Stimulated activated CD4-positive, alpha-beta T cell treated with anti-CD3 and anti-CD28 coated beads, TNF-alpha, amount 100 ng/mL, for 48 hours (primary cell): ENCODE measurements at places on chromosomes 12 and 14.

DNA sequence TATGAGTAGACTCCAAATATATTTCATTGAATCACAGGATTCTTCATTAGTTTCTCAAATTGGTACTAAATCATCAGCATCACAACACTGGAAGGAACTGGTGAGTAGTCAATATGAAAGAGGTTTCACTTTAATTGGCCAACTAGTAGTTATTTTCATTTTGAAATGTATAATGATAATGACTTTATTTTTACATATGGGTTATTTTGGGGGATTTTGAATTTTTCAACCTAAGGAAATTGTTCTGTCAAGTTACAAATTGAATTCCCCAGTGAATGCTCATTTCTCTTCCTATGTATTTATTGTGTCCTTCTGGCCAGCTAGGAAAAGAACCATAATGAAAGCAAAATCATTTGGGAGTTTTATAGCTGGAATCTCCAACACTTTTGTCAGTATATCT lies 174.2 kb upstream of the ATP2B1 start:
- no peak for DNase-seq

GRCh38 chr12:119770146-119770545 lies 102.2 kb downstream of the PRKAB1 start:
- no peak for DNase-seq

GRCh38 chr14:65433157-65433556 lies 20.6 kb downstream of the FUT8 start:
- DNase-seq: no peak

GRCh38 chr12:126069549-126070165 lies 1004.4 kb downstream of the AACS start:
- peak; percentile 34 for DNase-seq

DNA sequence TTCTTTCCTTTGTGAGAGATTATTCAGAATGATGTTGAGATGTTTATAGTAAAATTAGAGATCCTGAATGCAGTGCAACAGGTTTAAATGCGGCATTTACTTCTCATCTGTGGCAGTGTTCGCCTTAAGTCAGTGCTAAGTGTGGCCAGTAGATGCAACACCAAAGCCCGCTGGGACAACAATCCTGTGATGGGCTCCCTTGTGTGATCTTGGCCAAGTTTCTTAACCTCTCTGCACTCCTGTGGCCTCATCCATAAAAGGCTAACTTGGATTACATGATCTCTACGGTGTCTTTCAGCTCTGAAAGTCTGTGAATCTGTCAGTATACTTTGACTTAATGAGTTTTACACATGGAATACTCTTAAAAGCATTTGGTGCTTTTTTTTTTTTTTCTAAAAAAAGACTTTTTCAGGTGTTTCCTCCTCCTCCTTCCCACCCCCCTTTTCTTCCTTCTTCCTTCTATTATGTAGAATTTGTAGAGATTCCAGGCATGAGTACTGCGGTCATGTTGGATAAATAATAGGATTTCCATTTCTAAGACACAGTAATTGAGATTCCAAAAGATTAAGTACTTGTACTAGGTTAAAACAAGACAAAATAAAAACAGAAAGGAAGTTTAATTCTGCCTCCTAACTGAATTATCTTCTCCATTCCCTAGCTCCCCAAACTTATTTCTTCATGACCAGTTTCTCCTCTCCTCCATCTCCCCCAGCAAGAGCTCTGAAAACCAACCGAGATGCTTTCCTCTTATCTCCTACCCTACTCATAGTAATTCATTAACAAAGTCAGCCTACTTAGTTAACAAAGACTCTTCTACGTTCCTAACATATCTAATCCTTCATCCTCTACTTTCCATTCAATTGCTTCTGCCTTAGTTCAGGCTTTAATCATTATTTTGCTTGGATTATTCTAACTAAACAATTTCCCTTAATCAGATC lies 42.2 kb upstream of the NAV3 start:
- no peak for DNase-seq

DNA sequence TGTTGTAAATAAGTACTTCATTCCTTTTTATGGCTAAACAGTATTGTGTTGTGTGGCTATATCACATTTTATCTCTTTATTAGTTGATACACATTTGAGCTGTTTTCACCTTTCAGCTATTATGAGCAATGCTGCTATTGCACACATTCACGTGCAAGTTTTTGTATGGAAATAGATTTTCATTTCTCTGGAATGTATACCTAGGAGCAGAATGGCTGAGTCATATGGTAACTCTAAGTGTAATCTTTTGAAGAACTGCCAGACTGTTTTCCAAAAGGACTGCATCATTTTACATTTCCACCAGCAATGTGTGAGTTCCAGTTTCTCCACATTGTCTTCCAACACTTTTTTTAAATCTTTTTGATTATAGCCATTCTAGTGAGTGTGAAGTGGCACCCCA lies 134.0 kb downstream of the SRGAP1 start:
- DNase-seq: no peak

GRCh38 chr12:116071555-116072230 lies 205.8 kb downstream of the MED13L start:
- DNase-seq: no peak

GRCh38 chr14:55294603-55295002 lies 23.4 kb downstream of the FBXO34 start:
- DNase-seq: no peak

GRCh38 chr12:54140588-54141388 lies 48.0 kb downstream of the SMUG1 start:
- no peak for DNase-seq

DNA sequence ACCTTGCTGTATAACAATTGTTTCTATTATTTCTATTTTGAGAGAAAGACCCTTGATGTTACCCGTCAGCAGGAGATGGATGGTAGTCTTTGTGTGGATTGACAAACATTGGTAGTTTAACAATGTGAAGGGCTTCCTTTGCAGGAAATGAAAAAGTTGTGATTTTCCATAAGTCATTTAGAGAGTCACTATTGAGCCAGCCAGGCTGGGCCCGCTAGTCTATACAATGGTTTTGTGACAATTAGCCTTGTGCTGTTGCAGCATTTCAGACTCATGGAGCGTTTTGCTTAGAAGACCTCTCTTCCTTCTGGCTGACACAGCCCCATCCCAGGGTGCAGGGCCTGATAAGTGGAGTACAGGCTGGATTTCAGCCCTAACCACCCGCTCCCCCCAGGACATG lies 18.3 kb upstream of the SLC38A2 start:
- no peak for DNase-seq

- DNase-seq: no peak
Measured at GRCh38 chr12:26088998-26089397, 35.8 kb downstream of the BHLHE41 start.

DNA sequence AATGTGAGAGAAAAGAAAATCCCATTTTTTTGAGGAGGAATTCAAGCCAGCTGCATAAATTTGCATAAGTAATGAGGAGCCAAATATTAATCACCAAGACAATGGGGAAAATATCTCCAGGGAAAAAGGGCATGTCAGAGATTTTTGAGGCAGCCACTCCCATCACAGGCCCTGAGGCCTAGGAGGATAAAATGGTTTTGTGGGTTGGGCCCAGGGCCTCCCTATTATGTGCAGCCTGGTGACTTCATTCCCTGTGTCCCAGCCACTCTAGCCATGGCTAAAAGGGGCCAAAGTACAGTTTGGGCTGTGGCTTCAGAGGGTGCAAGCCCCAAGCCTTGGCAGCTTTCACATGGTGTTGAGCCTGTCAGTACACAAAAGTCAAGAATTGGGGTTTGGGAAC lies 1051.0 kb upstream of the FOXG1 start:
- DNase-seq: no peak

DNA sequence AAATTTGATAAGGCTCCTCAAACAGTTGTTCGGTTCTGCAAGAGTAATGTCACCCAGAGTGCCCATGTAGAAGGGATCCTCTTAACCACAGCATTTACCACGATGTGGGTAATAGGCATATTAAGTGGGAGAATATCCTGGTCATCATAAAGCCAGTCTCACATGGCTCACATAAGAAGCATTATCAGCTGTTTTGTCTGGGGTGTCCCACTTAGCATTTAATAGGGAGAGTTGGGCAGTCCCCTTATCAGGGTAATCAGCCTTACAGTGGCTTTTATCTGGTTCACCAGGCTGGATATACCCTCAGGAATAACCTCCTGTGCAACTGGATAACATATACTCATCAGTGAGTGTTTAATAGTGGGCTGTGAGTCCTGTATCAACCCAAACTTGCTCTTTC lies 12.9 kb upstream of the TMEM263 start:
- no peak for DNase-seq

- DNase-seq: no peak
Measured at GRCh38 chr12:130813949-130814348, 25.1 kb downstream of the STX2 start.

- DNase-seq: no peak
Measured at GRCh38 chr14:41235466-41235865, 371.2 kb upstream of the LRFN5 start.

GRCh38 chr12:131783915-131784541 lies 44.2 kb upstream of the MMP17 start:
- no peak for DNase-seq

- DNase-seq: no peak
Measured at GRCh38 chr14:36204461-36205073, 28.0 kb upstream of the PTCSC3 start.

DNA sequence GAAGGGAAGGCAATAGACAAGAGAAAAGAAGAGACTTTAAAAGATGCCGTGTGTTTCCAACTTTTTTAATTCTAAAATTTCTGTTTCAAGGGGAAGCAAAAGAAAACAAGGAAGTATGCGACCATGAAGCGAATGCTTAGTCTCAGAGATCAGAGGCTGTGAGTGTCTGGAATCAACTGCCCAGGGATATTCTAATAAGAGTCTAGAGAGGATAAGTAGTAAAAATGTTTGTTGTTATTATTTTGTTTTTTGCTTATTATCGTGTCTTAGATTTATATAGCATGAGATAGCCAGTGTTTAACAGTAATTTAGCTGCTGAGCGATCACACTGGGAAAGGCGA lies 421 bp downstream of the FCF1 start:
- DNase-seq: no peak

GRCh38 chr14:94582199-94582750 lies 1.0 kb downstream of the SERPINA5 start:
- DNase-seq: no peak

DNA sequence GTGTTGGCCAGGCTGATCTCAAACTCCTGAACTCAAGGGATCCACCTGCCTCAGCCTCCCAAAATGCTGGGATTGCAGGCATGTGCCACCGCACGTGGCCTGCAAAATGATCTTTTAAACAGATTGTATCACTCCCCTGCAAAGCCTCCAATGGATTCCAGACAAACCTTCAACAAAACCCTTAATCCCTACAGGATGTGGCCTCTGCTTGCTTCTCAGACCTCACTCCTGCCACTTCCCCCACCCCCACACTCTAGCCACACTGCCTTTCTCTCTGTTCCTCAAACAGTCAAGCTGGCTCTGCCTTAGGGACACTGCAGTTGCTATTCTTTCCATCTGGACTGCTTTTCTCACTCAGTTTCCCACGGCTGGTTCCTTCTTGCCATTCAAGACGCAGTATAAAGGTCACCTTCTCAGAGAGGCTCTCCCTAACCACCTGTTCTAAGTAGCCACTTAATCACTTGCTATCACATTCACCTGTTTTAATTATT lies 47.3 kb upstream of the TMED10 start:
- DNase-seq: no peak

DNA sequence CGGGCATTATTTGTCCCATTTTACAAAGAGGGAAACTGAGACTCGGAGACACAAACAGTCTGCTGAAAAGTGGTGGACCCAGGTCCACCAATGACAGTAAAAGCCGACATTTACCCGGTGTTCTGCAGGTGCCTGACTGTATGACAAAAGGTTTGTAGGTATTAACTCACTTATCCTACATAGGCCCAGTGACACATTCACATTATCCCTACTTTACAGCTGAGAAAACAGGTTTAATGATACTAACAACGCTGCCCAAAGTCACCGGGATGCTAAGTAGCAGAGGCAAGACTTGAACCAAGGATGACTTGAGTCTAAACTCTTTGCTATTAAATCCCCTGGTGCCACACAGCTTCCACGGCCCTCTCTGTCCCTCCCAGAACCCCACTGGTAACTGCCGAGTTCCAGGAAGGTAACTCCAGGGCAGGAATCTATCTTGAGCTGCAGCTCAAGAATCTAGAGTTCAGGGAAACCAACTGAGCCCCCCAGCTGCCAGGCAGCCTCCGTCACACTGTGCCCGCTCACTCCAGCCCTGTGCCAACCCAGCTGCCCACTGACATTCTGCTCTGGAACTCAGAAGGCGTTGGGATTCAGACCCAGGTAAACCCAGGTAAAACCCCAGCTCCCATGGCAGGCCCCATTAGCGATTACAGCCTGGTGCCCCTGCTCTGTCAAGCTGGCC lies 33.7 kb downstream of the SYNE3 start:
- DNase-seq: no peak

DNA sequence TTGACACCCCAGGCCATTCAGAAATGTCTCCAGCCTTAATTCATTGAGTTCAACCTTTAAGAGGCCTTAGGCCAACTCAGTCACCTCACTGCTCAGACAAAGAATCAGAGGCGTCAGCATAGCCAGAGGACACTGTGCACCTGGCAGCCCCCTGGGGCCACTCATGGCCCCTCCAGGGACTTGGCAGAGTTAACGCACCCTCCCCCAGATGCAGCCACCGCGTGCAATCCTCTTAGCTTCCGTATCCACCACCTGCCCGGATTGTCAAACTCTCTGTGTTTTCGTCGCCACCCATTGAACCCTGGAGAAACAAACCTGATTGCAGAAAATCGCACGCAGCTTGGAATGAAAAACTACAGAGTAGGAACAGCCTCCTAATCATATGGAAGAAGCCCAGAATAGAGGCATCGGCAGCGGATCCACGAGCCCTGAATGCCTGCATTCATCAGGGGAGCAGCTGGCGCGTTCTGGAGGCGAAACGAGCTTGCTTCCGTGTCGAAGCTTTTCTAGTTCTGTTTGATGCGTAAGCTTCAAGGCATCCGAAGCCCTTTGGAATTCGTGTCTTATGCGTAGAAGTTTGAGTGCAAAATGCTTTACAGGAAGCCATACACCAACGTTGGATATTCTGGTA lies 22.4 kb downstream of the BRI3BP start:
- no peak for DNase-seq

DNA sequence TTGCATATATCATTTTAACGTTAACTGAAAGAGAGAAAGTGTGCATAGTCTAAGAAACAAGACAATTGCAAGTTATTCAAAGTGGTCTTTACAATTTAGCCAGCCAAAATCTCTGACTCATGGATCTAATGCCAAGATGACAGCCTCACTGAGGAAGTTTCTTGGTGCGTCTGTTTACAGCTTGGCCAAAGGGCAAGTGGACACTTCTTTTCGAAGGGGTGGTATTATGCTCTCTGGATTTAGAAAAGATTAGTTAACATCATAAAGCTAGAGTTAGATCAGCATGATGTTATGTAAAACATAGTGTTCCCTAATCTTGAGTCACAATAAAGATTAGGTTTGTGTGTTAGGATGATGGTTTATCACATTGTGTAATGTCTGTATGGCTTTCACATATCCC lies 51.5 kb upstream of the SLC2A13 start:
- no peak for DNase-seq

GRCh38 chr14:70995211-70995610 lies 88.0 kb downstream of the PCNX1 start:
- DNase-seq: no peak

GRCh38 chr12:69836015-69836414 lies 11.0 kb downstream of the MYRFL start:
- no peak for DNase-seq

GRCh38 chr12:12086973-12087692 lies 16.4 kb downstream of the BCL2L14 start:
- DNase-seq: no peak

- no peak for DNase-seq
Measured at GRCh38 chr14:80393766-80394165, 182.5 kb upstream of the DIO2 start.
